ENCODE measurements at places on chromosomes 2 and 18.

DNA sequence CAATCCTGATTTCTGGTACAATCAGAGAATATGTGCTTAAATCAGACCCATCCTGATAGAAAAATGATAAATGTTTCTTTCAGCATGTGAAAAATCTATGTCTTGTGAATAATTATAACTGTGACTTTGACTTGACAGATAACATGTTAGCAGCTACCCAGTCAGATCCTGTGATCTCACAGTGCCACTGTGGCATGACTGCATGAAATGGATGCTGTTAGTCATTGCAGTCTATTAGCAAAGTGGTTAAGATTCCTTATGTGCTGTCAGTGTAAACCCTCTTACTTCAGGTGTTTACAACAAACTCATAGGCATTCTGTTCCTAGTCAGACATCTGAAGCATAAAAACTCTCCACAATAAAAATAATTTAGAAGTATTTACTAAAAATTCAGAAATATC, 244.6 kb upstream of the RND3 start:
- no peaks in the 10 kb centered on the region for H3K4me1 ChIP-seq
- no peaks in the 10 kb centered on the region for H3K27me3 ChIP-seq
- H3K36me3 ChIP-seq: no peaks in the 10 kb centered on the region
- H3K27ac ChIP-seq: no peak overlapping the region

GRCh38 chr2:226797289-226797988, 2.2 kb downstream of the IRS1 start:
- no peaks in the 10 kb centered on the region for H3K36me3 ChIP-seq
- peak overlapping the region; percentile 85 for H3K4me3 ChIP-seq
- peak; percentile 66 for DNase-seq
- peaks cover 77% of the 10 kb centered on the region for H3K4me1 ChIP-seq

- no peaks in the 10 kb centered on the region for H3K4me1 ChIP-seq
- DNase-seq: no peak
- H3K27ac ChIP-seq: no peak overlapping the region
- no peaks in the 10 kb centered on the region for H3K36me3 ChIP-seq
- no peak overlapping the region for H3K4me3 ChIP-seq
Observed at GRCh38 chr2:212940816-212941215, 210.6 kb downstream of the IKZF2 start.

DNA sequence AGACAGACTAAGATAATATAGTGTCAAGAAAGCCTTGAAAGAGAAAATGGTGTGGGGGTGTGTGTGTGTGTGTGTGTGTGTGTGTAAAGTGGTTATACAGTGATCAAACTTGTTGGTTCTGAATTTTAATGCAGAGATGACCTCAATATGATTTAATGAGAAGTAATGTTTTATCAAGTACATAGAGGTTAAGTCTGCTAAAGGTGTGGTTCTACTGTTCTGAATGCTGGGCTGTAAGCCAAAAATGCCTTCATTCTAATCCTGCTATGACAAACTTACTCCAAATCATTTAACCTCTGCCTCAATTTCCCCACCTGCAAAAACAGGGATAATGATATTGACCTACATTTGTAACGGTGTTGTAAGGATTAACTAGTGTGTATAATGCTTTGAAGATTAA, 87.9 kb downstream of the WDPCP start:
- H3K36me3 ChIP-seq: no peaks in the 10 kb centered on the region
- no peak overlapping the region for H3K27ac ChIP-seq
- no peak for DNase-seq
- H3K4me3 ChIP-seq: no peak overlapping the region
- H3K27me3 ChIP-seq: no peaks in the 10 kb centered on the region

DNA sequence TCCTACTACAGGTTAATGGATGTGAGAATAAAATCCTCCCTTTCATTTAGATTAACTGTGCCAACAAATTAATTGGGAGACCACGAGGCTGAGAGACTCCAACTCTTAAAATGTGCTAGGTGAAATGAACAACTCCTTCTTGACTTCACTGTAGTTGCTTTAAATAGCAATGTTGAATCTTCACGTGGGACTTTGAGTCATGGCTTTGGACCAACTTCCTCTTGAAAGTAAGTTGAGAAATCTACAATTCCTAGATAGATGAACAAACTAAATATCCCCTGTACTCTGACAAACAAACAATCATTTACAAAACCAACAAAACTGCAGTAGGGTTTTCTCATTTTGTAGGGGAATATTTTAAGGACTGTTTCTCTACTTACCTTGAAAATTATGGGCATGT, 291.9 kb upstream of the SPRED2 start:
- H3K27ac ChIP-seq: no peak overlapping the region
- DNase-seq: no peak
- H3K4me3 ChIP-seq: no peak overlapping the region
- no peaks in the 10 kb centered on the region for H3K4me1 ChIP-seq
- no peaks in the 10 kb centered on the region for H3K36me3 ChIP-seq

DNA sequence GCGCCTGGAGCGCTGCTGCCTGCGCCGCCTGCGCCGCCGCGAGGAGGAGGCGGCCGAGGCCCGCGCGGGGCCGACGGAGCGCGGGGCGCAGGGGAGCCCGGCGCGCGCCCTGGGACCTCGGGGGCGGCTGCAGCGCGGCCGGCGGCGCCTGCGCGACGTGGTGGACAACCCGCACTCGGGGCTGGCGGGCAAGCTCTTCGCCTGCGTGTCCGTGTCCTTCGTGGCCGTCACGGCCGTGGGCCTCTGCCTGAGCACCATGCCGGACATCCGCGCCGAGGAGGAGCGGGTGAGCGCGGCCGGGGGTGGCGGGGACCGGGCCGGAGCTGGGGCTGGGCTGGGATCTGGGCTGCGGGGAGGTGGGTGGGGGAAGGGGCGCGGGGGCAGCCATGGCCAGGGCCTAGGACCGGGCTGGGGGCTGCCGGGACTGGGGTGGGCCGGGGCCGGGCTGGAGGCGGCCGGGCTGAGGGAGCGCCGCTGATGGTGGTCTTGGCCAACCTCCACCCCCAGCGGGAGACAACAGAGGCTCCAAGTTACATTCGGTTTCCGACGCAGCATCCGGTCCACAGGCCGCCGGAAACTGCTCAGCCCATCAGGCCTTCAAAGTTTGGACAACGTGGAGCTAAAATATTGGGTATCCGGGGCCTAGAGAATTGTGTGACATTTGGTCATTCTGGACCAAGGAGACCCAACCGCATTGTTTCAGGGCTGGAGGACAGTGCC, 66.4 kb downstream of the KCNG2 start:
- no peaks in the 10 kb centered on the region for H3K36me3 ChIP-seq
- no peak overlapping the region for H3K27ac ChIP-seq
- H3K27me3 ChIP-seq: peaks cover 5% of the 10 kb centered on the region
- no peaks in the 10 kb centered on the region for H3K4me1 ChIP-seq
- no peak overlapping the region for H3K4me3 ChIP-seq

GRCh38 chr2:239826786-239827522, 198.2 kb downstream of the NDUFA10 start:
- peaks cover 3% of the 10 kb centered on the region for H3K27me3 ChIP-seq
- no peaks in the 10 kb centered on the region for H3K36me3 ChIP-seq
- no peak for DNase-seq
- H3K27ac ChIP-seq: no peak overlapping the region

DNA sequence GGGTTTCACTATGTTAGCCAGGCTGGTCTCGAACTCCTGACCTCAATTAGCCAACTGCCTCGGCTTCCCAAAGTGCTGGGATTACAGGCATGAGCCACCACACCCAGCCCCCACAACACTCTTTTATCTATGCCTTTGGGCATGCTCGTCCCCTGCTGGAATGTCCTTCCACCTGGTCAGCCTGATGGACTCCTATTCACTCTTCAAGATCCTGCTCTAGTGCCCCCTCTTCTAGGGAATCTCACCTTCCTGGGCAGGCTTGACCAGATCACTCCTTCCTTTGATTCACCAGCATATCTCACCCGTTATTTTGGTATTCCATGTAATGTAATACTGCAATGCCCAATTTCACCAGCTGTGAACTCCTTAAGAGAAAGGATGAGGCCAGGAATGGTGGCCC, 13.9 kb upstream of the SLC66A3 start:
- H3K27me3 ChIP-seq: peaks cover 11% of the 10 kb centered on the region
- no peak for DNase-seq
- H3K4me3 ChIP-seq: no peak overlapping the region
- H3K27ac ChIP-seq: no peak overlapping the region
- H3K4me1 ChIP-seq: no peaks in the 10 kb centered on the region
- no peaks in the 10 kb centered on the region for H3K36me3 ChIP-seq

DNA sequence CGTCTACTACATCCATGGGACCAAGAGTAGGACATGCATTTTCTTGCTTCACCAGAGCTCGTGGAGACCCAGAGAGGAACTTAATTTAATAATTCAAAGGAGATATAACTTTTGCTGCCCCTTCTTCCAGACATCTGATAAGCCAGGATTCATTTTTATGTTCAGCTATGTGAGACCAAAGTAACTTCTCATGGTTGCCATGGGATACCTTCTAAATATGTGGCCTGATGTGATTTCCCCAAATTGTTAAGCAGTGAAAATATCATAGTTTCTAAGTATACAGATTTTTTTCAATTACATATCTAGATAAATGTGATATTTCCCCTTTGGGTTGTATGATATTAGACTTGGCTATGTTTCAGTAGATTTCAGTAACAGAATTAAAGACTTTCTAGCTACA, 185.5 kb upstream of the FN1 start:
- peaks cover 15% of the 10 kb centered on the region for H3K4me1 ChIP-seq
- no peak for DNase-seq
- no peaks in the 10 kb centered on the region for H3K36me3 ChIP-seq
- no peak overlapping the region for H3K4me3 ChIP-seq
- no peaks in the 10 kb centered on the region for H3K27me3 ChIP-seq
- peak overlapping the region; percentile 79 for H3K27ac ChIP-seq

GRCh38 chr18:38367473-38367872, 801.9 kb upstream of the CELF4 start:
- H3K27me3 ChIP-seq: no peaks in the 10 kb centered on the region
- H3K36me3 ChIP-seq: no peaks in the 10 kb centered on the region
- H3K27ac ChIP-seq: no peak overlapping the region
- DNase-seq: no peak

- H3K4me3 ChIP-seq: no peak overlapping the region
- H3K27ac ChIP-seq: peak overlapping the region; percentile 64
- H3K4me1 ChIP-seq: peaks cover 38% of the 10 kb centered on the region
- no peak for DNase-seq
- H3K36me3 ChIP-seq: no peaks in the 10 kb centered on the region
Observed at GRCh38 chr2:69774984-69775982, 33.3 kb downstream of the ANXA4 start.

GRCh38 chr2:175575346-175576258, 394.1 kb upstream of the ATP5MC3 start:
- H3K27me3 ChIP-seq: no peaks in the 10 kb centered on the region
- DNase-seq: no peak
- no peaks in the 10 kb centered on the region for H3K4me1 ChIP-seq
- H3K36me3 ChIP-seq: no peaks in the 10 kb centered on the region
- no peak overlapping the region for H3K27ac ChIP-seq
- no peak overlapping the region for H3K4me3 ChIP-seq

DNA sequence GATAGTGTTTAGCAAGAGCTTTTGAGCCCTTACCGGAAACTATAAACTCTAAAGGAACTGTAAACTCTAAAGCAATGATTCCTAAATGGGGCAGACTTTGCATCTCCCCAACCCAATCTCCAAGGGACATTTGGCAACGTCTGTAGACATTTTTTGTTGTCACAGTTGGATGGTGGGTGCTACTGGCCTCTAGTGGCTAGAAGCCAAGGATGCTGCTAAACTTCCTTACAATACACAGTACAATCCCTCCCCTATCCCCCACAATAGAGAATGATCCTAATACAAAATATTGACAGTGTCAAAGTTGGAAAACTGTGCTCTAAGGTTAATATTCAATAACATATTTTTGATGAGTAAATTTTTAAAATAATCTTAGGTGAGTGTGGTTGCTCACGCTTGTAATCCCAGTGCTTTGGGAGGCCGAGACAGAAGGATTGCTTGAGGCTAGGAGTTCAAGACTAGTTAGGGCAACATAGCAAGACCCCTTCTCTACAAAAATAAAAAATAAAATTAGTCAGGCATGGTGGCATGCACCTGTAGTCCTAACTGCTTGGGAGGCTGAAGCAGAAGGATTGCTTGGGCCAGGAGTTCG, 66.7 kb downstream of the PTPN4 start:
- no peak overlapping the region for H3K4me3 ChIP-seq
- no peak for DNase-seq
- peaks cover 6% of the 10 kb centered on the region for H3K36me3 ChIP-seq
- no peaks in the 10 kb centered on the region for H3K4me1 ChIP-seq

GRCh38 chr2:217469203-217469810, 533.5 kb downstream of the TNS1 start:
- no peak overlapping the region for H3K4me3 ChIP-seq
- H3K27ac ChIP-seq: no peak overlapping the region
- H3K36me3 ChIP-seq: no peaks in the 10 kb centered on the region
- H3K27me3 ChIP-seq: no peaks in the 10 kb centered on the region
- DNase-seq: no peak

GRCh38 chr2:203737360-203737759, 30.9 kb downstream of the CD28 start:
- H3K4me1 ChIP-seq: no peaks in the 10 kb centered on the region
- no peak overlapping the region for H3K27ac ChIP-seq
- no peak overlapping the region for H3K4me3 ChIP-seq
- H3K36me3 ChIP-seq: no peaks in the 10 kb centered on the region
- H3K27me3 ChIP-seq: no peaks in the 10 kb centered on the region
- no peak for DNase-seq

- no peaks in the 10 kb centered on the region for H3K4me1 ChIP-seq
- no peaks in the 10 kb centered on the region for H3K36me3 ChIP-seq
- no peak overlapping the region for H3K4me3 ChIP-seq
- no peak for DNase-seq
Observed at GRCh38 chr18:32095192-32095899, 3.7 kb downstream of the RNF138 start.

DNA sequence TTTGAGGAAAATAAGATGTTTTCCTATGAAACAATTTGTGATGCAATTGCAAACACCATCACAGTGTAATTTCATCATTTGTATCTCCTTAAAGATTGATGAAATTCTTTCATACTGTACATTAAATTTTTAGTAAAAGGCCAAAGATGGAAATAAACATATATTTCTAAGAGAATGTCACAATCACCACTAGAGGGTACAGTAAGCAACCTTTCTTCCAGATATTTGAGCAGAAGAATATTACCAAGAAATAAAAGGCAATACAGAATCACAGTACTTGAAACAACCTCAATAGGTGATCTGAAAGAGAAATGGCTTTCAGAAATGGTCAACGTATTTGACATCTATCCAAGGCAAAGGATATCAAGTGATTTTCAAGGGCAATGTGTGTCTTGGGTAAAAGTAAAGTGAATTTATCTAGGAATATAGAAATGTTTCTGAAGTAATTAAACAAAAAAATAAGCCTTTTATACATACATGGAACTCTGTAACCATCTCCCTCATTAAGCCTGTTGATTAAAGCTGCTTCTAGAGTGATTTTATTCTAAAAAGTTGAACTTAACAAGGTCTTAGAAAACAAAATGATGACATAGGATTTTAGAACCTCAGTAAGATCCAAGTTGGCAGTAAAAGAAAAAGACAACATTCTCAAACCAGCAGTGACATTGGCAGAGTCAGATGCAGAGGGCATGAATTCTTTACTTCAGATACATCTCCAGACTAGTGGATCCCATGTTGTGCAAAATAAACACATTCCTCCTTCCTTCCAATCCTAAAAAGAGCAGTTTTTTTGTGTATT, 90.3 kb upstream of the SESTD1 start:
- no peak overlapping the region for H3K27ac ChIP-seq
- H3K27me3 ChIP-seq: no peaks in the 10 kb centered on the region
- no peak for DNase-seq
- no peaks in the 10 kb centered on the region for H3K36me3 ChIP-seq
- no peaks in the 10 kb centered on the region for H3K4me1 ChIP-seq

Measured in tibial artery (tissue), 4 donors.